ENCODE measurements at places on chromosomes 3 and 15. TPM values are rescaled to one million over a fixed set of nuclear protein-coding genes. Genes with fewer than 3 reads are reported as not detected.

- DNase-seq, result no peak
- no peaks in the 10 kb centered on the region for H3K36me3 ChIP-seq
- no peaks in the 10 kb centered on the region for H3K27me3 ChIP-seq
- H3K27ac ChIP-seq, result no peak overlapping the region
These were observed 52.4 kb downstream of the VGLL3 start for GRCh38 chr3:86938416-86939105.

DNA sequence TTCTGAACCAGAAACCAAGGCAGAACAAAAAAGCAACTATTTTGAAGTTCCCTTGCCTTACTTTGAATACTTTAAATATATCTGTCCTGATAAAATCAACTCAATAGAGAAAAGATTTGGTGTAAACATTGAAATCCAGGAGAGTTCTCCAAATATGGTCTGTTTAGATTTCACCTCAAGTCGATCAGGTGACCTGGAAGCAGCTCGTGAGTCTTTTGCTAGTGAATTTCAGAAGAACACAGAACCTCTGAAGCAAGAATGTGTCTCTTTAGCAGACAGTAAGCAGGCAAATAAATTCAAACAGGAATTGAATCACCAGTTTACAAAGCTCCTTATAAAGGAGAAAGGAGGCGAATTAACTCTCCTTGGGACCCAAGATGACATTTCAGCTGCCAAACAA is 4.6 kb downstream of the DTX3L start:
- H3K4me1 ChIP-seq, result no peaks in the 10 kb centered on the region
- DNase-seq, result no peak
- no peak overlapping the region for H3K4me3 ChIP-seq
- no peak overlapping the region for H3K27ac ChIP-seq

DNA sequence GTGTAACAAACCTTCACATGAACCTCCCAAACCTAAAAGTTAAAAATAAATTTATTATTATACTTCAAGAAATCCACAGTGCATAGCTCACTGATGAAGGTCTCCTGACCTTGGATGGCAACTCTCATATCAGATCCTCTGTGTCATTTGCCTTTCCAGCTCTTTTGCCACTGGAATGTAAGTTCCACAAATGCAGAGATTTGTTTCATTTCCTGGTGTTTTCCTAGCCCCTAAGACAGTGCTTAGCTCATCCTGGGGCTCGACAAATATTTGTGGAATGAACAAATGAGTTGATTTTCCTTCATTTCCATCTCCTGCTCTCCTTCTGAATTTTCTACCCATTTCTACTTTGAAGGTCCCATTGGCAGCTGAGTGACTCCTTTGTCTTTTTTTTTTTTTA is 56.0 kb downstream of the FRMD4B start:
- peak overlapping the region; percentile 19 for H3K27ac ChIP-seq
- DNase-seq, result no peak
- H3K4me3 ChIP-seq, result no peak overlapping the region
- H3K4me1 ChIP-seq, result peaks cover 3% of the 10 kb centered on the region

DNA sequence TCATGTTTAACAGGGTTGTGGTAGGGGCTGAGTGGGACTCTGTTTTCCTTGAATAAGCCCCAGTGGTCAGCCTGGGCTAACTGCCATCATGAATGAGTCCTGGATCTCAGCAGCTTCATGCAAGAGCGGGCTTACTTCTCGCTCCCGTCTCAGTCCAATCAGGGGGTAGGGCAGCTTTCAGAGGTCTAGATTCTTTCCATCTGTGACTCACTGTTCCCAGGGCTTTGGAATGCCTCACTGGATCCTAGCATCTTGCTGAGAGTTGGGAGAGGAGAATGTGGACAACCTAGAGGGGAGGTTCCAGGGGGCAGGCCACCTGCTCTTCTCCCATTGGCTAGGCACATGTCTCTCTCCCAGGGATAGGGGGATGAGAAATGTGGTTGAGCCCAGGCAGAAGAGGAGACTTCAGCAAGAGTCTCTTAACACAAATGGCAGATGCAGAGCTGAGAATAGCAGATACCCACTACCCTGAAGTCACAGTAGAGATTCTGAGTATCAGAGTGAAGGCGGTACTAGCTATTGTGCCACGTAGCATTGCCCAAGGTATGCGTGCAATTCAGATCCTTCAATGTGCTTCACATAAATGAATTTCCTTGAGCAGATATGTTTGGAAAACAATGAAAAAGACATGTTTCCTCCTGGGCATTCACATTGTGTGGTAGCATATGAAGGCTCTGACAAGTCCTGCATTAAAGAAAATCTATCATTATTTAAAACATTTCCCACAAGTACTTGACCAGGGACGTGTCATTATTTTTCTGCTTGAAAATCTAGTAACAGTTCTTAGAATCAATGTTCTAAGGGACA is 257.7 kb upstream of the PROK2 start:
- no peak overlapping the region for H3K4me3 ChIP-seq
- no peaks in the 10 kb centered on the region for H3K36me3 ChIP-seq
- H3K27ac ChIP-seq, result no peak overlapping the region

- H3K27me3 ChIP-seq, result no peaks in the 10 kb centered on the region
- no peak overlapping the region for H3K4me3 ChIP-seq
- DNase-seq, result no peak
- H3K4me1 ChIP-seq, result no peaks in the 10 kb centered on the region
These were observed 15.2 kb downstream of the GXYLT2 start for GRCh38 chr3:72903004-72903403.

Gene TRPM1
- total RNA-seq, result not detected

Gene TRA2B
- 138 TPM for total RNA-seq

Data from ascending aorta (tissue), 2 donors.